T-helper 17 cell (primary cell): ENCODE measurements at places on chromosomes 1 and 21. TPM values are rescaled to one million over a fixed set of nuclear protein-coding genes. Genes with fewer than 3 reads are reported as not detected.

TMEM52 gene
- total RNA-seq = 0.52 TPM

PDZK1IP1 gene
- 30.6 TPM for total RNA-seq

C1orf141 gene
- not detected for total RNA-seq

GJA9 gene
- not detected for total RNA-seq

NPR1 gene
- not detected for total RNA-seq

PRRX1 gene
- not detected for total RNA-seq

GJB3 gene
- total RNA-seq = not detected

HSD3B2 gene
- total RNA-seq = not detected

C1QA gene
- not detected for total RNA-seq

AMPD1 gene
- not detected for total RNA-seq

RPE65 gene
- total RNA-seq = not detected

ABCA4 gene
- total RNA-seq = not detected

TDRD10 gene
- 0.12 TPM for total RNA-seq

GPATCH3 gene
- total RNA-seq = 26.4 TPM

PSRC1 gene
- total RNA-seq = 1.7 TPM

PUM1 gene
- 186 TPM for total RNA-seq

DNA sequence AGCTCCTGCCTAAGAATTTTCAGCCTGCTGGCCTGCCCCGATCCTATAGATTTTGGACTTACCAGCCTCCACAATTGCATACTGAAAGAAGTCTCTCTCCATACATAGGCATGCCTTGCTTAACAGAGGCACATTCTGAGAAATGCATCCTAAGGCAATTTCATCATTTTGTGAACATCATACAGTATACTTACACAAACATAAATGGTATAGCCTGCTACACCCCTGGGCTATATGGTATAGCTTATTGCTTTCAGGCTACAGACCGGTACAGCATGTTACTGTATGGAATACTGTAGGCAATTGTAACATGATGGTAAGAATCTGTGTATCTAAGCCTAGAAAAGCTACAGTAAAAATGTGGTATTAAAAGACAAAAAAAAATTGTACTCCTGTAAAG lies 174.7 kb downstream of the NRIP1 start:
- DNase-seq = no peak

- no peak for DNase-seq
Observed at GRCh38 chr1:157996433-157996832, 3.0 kb downstream of the KIRREL1 start.

DNA sequence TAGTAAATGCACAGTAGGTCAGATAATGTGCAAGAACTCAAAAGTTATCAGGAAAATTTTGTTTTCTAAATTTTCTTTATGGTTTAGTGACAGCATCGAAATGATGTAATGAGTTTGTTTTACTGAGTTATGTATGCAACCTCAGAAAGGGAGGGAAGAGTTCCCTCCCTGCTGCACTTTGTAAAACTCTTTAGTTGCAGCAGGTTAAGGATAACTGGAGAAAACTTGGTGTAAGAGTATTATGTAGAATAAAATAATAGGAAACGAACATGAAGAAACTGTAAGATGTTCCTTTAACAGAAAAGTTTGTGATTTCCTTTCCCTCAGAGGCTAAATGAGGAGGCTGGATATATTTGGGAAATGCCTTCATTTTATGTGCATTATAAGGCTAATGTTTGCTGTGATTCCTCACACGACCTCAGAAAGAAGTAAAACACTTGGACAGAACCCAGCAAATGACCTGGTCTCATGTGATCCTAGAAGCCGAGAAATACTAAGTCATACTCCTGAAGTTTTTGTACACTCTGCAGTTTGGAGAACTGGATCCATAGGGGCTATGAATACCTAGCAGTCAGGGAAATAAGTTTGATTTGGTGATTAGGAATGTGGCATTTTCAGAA lies 35.4 kb downstream of the ADGRL2 start:
- no peak for DNase-seq

DNA sequence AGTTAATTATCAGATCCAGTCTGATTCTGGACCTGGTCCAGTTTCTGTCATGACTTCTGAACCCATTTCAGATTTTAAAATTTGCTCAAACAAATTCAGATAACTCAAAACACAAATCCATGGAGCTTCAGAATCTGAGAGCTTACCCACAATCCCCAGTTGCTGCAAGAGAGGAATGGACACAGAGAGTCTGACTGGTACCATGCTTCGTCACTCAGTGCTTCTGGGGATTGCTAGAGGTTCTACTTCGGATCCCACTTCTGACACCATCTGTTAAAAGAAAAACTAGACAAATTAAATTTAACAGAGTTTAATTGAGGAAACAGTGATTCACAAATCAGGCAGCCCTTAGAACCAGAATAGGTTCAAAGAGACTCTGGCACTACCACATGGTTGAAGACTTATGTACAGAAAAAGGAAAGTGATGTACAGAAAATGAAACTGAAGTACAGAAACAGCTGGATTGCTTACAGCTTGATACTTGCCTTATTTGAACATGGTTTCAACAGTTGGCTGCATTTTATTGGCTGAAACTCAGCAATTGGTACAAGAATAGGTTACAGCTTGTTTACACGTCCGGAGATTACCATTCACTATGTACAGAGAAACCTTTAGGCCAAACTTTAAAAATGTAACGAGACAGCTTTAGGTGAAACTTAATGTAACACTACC lies 60.7 kb upstream of the TEKT2 start:
- no peak for DNase-seq

DNA sequence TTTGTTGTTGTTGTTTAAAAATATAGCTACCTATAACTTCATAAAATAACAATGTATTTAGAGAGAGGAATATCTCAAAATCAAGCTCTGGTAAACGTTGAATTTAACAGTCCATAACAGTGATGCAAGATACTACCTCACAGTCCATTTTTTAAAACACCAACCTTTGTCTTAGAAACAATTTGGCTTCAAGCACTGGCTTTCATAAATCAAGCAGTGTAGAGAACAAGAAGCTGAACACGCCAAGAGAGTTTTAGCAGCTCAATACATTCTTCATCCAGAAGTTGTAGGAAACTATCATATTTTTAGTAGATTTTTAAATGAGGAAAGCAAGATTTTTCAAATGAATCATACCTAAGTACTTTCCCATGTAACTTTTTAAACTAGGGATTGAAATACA lies 334.3 kb upstream of the ADAMTS5 start:
- no peak for DNase-seq

DNA sequence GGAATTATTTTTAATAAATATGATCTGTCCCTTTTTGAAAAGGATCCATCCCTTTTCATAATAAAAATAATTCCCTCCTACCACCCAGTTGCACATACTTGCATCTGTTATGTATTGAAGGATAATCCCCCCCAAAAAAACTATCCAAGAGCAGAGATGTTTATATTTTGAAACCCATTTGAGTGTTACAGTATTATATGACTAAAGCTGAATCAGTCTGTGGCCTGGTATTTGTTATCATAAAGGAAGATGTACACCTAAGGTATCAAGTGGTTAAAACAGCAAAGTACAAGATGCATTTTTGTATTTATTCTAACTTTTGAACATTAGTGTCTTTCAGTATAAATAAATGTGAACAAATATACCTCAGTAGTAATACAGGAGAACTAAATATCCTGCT lies 12.7 kb upstream of the TGFB2 start:
- no peak for DNase-seq

DNA sequence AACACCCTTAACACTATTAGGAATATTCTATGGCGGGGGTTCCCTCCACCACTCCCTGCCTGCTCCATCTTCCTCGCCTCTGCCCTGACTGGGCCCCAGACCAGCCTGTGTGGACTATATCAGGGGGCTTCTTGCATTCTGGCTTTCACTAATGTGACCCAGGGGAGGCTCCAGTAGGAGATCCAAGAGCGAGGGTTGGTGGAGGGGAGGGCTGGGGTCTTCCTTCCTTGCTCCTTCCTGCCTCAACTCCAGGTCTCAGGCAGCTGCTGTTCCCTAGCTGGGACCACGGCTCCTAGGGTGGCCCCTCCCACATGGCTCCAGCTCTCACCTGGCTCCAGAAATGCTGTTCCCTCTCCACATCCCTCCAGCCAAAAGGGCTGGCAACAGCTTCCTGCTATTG lies 257.4 kb downstream of the MATN1 start:
- DNase-seq = no peak

DNA sequence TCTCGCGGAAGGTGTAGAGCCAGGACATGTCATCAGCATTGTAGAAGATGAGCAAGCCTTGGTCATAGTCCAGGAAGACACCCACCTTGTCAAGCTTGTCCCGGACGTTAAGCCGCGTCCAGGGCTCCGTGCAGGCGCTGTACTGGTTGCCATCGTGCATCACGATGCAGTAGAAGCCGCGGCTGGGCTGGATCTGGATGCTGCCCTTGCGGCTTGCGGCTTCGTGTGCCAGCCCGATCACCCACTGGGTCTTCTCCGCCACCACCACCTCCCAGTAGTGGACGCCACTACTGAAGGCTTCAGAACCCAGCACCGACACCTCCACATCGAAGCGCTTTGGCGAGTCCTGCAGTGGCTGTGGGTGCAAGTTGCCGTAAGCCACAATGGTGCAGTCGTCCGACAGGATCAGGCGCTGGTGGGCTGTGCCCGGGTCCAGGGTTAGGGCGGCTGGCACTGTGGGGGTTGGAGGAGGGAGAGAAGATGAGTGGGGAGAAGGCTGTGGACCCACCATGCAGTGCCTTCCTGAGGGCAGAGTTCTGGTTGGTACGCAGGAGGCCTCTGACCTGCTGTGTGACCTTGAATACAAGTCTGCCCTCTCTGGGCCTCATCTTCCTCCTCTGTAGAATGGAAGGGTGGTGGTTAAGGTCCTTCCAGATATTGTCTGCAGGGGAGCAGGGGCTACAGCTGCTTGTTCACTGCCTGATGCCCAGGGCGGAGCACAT lies 34.4 kb downstream of the TRIM62 start:
- DNase-seq = no peak

- DNase-seq = no peak
Observed at GRCh38 chr21:22965455-22966135, 1967.4 kb downstream of the NCAM2 start.

- DNase-seq = no peak
Observed at GRCh38 chr21:42833439-42833815, 45.9 kb downstream of the WDR4 start.

- no peak for DNase-seq
Observed at GRCh38 chr1:22676916-22677583, 24.0 kb downstream of the C1QB start.

- DNase-seq = no peak
Observed at GRCh38 chr1:202968895-202969295, 1.8 kb upstream of the CYB5R1 start.

GRCh38 chr1:204044448-204044847 lies 28.5 kb upstream of the SOX13 start:
- DNase-seq = no peak

DNA sequence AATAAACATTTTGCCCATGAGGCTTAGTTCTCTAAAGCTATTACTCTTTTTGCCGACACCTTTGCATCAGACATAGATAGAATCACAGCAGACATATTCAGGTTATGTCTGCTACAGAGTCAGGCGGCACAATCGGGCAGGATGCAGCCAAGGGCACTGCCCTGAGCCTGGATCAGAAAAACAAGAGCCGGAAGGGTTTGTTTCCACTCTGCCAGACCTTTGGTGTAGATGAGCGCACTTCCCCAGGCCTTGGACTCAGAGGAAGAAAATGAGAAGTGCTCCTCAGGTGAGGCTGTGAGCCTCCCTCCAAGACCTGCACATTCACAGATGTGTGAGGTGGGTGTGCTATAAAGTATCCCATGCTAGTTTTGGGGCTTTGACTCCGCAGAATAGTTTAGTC lies 43.7 kb downstream of the GNG12 start:
- no peak for DNase-seq

DNA sequence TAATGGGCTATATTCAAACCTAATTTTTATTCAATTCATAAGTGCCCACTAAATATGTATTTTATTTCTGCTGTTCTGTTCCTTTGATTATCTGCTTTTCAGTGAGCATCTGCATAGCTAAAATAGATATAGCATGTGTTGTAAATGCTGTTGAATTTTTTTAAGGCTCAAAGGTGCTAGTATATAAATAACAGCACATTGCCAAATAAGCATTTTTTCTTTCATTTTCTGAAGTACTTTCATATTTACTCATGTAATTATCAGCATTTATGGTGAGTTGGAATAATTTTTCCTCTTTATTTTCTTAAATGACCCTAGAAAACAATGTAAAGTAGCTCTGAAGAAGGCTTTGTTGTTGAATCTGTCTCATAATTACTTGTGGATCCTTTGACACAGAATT lies 69.6 kb upstream of the B3GALT2 start:
- no peak for DNase-seq

DNA sequence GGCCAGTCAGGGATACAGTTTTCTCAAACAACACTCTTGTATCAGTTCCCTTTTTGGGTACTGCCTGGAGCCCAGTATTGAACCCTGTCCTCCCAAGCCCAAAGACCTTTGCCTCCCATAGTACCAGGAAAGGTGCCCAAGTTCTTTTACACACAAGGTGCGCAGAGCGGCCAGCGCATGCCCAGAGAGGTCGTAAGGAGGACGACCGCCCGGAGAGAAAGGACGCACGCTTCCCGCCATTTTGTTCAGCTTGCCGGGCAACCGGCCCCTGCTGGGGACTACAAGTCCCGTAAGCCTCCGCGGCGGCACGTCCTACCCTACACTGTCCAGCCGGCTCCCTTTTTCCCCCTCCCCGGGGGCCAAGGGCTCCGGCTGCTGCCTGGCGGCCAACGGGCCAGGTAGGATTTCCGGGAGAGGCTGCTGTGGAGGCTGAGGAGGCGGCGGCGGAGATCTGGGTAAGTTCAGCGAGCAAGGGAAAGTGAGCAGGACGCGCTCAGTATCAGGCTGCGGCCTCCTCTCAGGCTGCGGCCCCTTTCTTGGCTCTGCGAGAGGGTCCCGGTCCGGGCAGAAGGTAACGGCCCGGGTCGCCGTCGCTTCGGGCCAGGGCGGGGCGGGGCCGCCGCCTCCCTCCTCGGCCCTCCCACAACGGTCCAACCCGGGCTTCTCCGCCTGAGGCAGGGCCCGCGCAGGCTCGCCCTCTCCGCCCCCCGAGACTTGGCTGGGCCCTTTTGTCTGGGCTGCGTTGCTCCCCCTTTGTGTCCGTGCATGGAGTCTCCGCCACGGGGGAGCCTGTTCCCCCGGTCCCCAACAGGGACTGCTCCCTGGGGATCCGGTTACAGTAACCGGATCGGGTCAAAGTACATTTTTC lies at the start of gene PHACTR4:
TSS of gene PHACTR4 (plus strand) at position 370 of the 868 bp plus-strand sequence. CDS start 37,708 bp downstream, outside the sequence.
- DNase-seq = peak; percentile 66

DNA sequence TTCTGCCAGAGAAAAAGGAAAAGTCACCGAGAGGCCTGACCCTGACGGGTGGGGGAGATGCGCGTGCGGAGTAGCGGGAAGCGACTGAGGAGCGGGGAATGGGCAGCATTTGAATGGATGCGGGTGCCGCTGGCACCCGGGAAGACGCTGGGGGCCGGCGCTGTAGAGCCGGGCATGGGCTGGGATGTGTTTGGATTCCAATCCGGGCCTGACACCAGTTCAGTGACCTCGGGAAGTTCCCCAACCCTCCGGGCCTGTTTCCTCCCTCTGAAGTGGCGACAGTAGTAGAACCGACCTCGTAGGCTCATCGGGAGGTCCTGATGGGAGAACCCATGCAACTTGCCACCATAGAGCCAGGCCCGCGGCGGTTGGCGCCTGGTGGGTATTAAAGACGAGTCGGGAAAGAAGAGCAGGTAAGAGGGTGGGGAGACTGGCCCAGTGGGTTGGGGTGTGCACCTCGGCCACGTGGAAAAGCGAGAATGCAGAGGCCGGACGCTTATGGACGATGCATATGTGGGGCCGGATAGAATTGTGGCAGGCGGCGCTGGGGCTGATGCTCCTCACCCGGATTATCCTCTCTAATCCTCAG lies 642 bp upstream of the SLC16A1 start:
- DNase-seq = peak; percentile 22
